ENCODE measurements at places on chromosomes 16 and 17.

- DNase-seq: peak; percentile 90
Observed at GRCh38 chr16:82748026-82748425, 121.3 kb downstream of the CDH13 start.

- DNase-seq: peak; percentile 18
Observed at GRCh38 chr16:8905795-8906591, 23.8 kb downstream of the LITAFD start.

- peak; percentile 72 for DNase-seq
Observed at GRCh38 chr16:1414532-1415260, at the start of gene UNKL. UNKL (minus strand) TSS chr16:1414704; CDS start chr16:1414691, 13 bp downstream.

DNA sequence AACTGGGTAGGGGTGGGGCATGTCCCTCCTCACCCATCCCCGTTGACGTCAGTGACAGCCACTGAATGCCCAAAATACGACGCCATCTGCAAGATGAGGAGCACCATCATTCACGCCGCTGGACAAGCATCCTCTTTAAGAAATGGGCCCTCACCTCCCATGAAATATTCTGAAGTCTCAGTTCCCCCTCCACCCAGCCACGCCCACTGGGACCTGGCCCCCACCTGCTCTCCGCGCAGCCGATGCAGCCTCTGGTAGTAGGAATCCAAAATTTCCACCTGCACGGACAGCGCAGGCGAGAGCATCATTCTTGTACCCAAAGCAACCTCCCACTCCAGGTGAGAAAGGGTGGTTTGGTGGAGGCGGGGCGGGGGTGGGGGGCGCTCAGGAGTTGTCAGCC is 5.6 kb downstream of the ITGA2B start:
- DNase-seq: no peak

Data from dermis blood vessel endothelial cell (primary cell).